ENCODE measurements at places on chromosomes 4 and X.
A peak's percentile ranks its signal among the peaks of the same experiment; 100 is the strongest.

DNA sequence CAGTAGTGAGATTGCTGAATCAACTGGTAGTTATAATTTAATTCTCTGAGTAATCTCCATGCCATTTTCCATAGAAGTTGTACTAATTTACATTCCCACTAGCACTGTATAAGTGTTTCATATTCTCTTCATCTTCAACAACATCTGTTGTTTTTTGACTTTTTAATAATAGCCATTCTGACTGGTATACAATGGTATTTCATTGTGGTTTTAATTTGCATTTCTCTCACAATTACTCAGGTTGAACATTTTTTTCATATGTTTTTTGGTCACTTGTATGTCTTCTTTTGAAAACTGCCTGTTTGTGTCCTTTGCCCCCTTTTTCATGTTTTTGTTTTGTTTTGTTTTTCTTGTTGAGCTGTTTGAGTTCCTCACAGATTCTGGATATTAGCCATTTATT lies 880.2 kb downstream of the RAPGEF2 start:
- DNase-seq = no peak

DNA sequence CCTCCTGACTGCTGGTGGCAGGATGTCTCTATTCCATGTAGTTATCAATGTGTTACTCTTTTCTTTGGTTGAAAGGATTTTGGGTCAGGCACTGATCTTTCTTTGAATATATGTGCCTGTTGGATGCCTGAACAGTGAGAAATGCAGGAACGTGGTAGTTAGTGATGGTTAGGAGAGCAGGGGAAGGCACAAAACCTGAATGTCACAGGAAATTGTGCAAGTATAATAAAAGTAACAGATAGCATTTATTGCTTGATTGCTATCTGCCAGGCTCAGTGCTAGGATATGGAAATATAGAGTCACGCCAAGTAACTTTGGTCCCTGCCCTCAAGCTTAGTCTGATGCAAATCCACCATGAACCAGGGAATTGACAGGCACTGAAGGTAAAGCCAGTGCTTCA lies 219.8 kb upstream of the FAT1 start:
- DNase-seq = no peak

DNA sequence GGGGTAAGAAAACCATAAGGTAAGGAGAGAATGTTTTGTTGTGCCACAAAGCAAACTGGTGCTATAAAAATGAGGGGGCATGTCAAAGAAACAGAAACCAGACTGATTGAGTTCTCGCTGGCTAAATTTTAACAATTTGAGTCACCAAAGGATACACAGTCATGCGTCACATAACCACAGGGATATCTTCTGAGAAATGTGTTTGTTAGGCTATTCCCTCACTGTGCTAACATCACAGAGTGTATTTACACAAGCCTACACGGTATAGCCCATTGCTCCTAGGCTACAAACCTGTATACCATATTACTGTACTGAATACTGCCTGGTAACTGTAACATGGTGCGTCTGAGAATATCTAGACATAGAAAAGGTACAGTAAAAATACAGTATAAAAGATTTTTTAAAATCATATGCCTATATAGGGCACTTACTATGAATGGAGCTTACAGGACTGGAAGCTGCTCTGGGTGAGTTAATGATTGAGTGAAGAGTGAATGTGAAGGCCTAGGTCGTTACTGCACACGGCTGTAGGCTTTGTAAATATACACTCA lies 50.1 kb downstream of the FBXW7 start:
- DNase-seq = no peak

GRCh38 chr4:82560853-82561785 lies 669 bp downstream of the TMEM150C start:
- no peak for DNase-seq

GRCh38 chr4:26558166-26558895 lies 25.6 kb upstream of the TBC1D19 start:
- DNase-seq = no peak

DNA sequence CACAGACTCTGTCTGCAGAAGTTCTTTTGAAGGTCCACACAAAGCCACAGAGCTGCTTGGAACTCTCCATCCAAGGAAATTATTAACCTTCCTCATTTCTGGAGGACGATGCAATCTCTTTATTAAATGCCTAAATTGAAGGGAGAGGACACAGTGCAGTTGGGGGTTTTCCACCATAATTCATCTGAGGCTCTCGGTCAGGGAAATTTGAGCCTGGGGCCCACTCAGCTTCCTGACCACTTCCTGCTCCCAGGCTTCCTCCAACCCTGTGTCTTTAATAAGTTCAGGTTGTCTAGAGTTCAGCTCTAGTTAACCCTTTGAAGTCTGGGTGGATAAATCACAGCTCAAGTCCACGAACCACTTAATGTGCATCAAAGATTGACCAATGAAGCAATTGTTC lies 58.5 kb downstream of the PRPS1 start:
- no peak for DNase-seq

GRCh38 chr4:6188687-6189305 lies 11.6 kb downstream of the JAKMIP1 start:
- no peak for DNase-seq

DNA sequence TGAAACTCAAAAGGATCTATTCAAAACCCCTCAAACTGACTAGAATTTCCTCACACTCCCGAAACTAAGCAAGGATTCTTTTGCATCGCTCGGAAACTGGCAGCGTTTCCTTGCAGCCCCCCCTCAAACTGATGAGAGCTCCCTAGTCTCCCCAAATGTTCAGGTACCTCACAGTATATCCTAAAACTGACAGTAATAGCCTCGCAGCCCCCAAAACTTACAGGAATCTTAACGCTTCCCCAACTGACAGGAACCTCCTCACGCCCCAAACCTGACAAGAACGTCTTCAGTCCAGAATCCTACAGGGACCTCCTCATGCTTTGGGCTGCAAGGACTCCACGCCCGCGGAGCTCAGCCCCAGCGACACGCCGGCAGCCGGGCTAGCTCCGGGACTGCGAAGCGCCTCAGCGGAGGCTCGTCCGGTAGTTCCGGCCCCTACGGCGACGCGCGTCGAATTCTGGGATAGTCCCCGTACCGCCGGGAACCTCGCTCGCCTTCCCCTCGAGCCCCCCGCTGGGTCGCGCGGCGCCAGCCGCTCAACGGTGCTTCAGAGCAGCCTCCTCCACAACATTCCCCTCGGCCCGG lies 640 bp downstream of the PHF8 start:
- peak; percentile 45 for DNase-seq
